ENCODE measurements at places on chromosomes 7 and 10.

DNA sequence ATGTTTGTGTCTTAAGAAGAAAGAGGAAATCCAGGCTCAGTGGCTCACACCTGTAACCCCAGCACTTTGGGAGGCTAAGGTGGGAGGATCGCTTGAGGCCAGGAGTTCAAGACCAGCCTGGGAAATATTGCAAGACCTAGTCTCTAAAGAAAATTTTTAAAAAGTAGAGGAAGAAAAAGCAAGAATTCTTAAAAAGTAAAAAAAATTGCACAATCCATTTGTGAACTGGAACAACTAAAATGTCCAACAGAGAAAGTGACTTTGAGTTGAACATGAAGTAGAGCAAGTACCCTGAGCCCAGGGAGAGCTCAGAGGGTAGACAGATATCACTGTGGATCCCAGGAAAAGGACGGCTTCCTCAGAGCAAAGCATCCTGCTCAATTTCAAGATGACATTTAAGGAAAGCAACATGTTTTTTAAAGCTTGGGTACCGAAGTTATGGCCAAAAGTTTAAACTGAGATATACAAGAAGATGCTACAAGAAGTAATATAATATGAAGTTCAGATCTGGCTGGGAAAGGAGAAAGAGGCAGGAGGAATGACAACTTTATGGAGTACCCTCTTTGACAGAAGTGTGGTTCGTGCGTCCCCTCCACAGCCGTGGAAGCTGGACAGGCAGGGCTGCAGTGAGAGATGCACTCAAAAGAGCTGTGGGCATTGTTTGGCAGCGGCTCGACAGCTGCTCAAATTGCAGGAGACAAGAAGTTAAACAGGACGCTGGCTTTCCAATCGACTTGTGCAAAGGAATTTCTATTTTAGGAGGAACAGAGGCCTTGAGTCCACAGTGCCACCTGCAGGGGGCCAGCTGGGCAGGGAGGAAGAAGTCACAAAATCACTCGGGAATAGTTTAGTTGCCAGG lies 201.3 kb downstream of the JCAD start:
- no peak for DNase-seq

GRCh38 chr7:23055582-23056178 lies 41.8 kb upstream of the HYCC1 start:
- DNase-seq: peak; percentile 31

DNA sequence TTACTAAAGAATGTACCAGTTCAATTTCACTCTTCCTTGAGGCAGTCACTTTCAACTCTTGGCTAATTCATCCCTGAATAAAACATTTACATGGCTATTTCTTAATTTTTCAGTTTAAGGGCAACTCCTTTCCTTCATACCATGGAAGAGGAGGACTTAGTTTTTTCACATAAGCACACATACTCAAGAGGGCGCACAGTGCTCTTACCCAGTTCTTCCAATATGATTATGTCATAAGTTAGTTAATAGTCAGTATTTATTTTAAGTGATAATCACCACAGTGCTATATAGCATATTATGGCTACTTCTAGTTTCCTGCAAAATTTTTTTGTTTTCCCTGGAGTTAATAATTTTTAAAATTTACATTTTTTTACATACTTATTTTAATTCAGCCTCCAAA lies 58.6 kb downstream of the SND1 start:
- no peak for DNase-seq

DNA sequence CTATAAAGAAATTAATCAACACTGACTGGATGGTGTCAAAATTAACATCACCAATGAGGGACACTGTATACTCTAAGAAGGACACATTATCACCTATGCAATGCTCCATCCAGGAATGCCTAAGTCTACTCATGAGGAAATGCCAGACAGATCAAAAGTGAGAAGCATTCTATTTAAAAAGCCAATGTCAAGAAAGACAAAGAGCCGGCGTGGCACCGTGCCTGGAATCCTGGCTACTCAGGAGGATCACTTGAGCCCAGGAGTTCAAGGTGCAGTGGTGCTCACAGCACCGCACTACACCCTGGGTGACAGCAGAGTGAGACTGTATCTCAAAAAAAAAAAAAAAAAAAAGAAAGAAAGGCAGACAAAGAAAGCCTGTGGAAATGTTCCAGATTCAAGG lies 45.5 kb upstream of the ANAPC16 start:
- no peak for DNase-seq

DNA sequence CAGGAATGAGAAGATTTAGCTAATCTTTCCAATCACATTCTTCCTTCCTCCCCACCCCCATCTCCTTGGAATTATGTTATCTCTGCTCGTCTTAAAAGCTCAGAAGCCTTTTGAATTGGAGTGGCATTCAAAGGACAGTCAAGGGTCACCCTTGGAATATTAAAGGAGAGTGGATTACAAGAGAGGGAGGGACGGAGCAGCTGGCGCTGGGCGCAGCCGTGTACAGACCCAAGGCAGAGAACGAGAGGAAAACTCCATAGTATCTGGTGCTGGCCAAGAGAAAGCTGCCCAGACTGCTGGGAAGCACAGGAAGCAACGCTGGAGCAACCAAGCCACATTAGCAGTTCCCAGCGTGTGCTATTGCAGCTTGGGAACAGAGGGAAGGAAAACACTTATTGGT lies 95.7 kb downstream of the POU6F2 start:
- DNase-seq: no peak

GRCh38 chr7:154928136-154929005 lies 74.6 kb downstream of the PAXIP1 start:
- DNase-seq: peak; percentile 77

DNA sequence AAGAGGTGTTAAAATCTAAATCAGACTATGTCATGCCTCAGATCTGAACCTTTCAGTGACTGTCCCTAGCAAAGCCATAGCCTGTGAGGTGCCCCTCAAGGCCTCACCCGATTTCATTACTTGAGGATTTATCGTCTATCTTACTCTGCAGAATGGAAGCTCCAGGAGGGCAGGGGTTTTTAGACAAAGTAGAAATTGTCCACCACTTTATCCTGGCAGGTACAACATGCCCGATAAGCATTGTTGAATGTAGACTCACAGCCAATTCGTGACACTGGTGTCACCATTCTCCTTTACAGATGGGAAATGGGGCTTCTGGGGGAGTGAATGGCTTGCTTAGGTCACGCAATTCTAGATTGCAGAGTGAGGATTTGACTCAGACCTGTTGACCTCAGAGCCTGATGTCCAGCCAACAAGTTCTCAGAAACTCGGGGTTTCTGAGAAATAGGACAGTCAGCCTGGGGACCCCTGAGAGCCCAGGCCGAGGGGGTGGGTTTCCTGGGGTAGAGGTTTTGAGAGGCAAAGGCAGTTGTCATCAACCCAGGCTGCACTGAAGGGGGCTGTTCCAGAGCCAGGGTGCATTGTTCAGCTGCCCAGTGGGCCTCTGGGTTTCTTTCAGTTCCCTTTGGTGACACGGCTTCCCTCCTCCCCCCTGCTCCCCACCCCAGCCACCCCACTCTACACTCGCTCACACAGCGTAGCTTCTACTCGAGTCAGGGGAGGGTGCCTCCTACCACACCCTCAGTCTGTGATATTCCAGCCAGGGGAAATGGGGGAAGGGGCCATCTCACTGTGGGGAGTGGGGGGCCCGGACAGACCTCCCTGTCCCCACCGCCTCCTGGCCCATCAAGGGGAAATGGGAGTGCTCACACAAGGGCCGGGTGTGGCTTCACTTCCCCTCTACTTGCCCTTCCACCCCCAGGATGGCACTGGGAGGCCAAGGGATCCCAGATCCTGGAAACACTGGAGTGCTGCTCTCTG lies 3.1 kb upstream of the IRF5 start:
- no peak for DNase-seq

DNA sequence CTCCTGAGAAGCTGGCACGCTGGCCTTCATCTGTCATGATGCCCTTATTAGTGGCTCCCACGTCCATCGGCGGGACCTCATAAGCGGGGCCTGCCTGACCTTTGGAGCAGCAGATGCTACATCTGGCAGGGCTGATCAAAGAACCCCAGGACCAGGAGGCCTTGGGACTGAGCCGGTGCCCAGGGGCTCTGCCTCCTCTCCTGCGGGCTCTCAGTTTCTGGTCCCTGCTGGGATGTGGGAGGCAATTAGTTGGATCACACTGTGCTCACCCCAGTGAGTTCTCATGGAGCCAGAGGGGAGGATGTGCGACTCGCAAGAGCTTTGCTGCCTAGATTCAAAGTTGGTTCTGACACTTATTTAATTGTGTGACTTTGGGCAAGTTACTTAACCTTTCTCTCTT lies 28.7 kb upstream of the SFRP5 start:
- no peak for DNase-seq

DNA sequence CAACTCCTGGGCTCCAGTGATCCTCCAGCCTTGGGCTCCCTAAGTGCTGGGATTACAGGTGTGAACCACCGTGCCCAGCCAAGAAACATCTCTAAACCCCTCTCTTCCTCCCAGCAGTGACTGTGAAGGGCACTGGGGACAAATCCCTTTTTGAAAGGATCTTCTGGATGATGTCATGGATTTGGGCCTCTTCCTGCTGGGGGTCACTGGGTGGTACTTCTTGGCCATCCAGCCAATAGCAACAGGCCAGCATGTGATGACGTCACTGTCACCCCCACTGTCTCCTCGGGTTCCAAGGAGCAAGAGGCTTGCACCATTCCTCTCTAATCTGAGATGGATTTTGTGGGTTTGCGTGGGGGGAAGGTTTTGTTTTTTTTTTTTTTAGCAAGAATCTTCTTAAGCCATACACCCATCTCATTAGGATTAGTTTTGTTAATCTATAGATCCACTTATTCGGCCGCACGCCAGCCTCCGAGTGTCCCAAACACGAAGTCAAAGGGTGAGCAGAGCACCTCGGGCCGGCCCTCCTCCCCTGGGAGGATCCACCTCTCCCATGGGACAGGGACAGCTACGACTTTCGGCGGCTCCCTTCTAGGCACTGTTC lies 29.4 kb upstream of the TNRC18 start:
- peak; percentile 59 for DNase-seq

GRCh38 chr7:157016024-157016351 lies 5.5 kb upstream of the MNX1 start:
- DNase-seq: no peak

DNA sequence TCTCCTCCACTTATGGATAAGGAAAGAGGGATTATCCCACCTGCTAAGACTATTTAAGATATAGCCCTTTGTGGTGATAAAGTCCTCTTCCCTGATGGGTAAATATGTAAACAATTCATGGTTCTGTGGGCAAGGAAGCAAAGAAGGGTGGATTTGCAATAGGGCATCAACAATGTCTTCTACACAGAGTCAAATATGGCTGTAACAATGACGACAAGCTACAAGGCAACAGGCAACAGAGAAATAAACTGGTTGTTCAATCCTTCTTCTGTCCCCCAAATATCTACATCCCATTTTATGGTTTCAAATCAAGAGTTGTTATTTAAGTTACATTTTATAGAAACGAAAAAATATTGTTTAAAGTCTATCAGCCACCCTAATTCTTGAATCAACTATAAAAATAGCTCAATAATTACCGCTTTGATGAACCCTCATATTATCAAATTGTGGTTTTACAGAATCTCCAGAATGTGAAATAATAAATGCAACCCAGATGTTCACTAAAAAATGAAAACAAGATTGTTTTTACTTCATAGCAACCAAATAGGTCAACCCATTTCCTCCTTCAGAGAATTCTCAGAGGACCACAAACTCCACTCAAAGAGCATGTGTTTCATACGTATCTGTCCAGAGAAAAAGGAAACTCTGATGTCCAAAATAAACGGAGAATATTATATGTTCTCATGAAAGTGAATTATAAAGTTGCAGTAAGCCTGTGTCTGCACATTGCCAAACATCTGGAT lies 13.8 kb downstream of the CYTH3 start:
- DNase-seq: peak; percentile 85

DNA sequence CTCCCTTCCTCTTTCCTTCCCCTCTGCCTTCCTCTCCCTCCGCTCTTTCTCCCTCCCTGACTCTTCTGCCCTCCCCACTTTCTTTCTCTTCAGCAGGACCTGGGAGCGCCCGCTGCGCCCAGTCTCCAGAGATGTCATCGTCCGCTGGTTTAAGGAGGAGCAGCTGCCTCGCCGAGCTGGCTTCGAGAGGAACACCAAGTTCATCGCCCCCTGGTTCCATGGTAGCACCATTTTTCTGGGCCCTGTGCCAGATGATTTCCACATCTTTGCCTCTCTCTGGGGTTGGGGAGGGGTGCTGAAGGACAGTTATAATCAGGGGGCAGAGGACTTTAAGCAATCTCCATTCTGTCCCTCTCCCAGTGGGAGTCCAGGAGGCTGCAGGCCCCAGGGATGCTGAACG lies 71.6 kb downstream of the SH2D4B start:
- DNase-seq: no peak

- no peak for DNase-seq
Measured at GRCh38 chr7:78792006-78792405, 661.5 kb downstream of the MAGI2 start.

GRCh38 chr10:34151931-34152330 lies 663.2 kb downstream of the PARD3 start:
- no peak for DNase-seq

DNA sequence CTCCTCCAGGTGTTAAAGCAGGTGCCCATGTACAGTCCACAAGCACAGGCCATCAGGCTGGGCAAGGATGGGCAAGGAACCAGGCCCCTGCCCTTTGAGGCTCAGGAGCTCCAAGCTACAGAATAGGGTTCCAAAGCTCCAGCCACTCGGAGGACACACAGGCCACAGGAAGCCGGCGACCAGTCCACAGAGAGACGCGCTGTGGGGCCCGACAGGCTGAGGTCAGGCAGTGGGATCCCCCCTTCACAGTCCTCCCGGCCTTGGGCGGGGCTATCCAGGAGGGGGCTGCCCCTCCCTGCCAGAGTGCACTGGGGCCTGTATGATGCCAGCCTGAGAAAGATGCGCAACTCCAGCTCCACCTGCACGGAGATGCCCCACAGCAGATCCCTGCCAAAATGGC lies 34.0 kb downstream of the MAD1L1 start:
- no peak for DNase-seq

- no peak for DNase-seq
Measured at GRCh38 chr7:16446508-16446907, 19.0 kb downstream of the SOSTDC1 start.

GRCh38 chr7:97381815-97382554 lies 264.5 kb downstream of the SDHAF3 start:
- no peak for DNase-seq

- DNase-seq: peak; percentile 36
Measured at GRCh38 chr10:34854147-34854601, 39.1 kb upstream of the PARD3 start.

- peak; percentile 82 for DNase-seq
Measured at GRCh38 chr7:47610506-47611044, 28.7 kb upstream of the TNS3 start.

DNA sequence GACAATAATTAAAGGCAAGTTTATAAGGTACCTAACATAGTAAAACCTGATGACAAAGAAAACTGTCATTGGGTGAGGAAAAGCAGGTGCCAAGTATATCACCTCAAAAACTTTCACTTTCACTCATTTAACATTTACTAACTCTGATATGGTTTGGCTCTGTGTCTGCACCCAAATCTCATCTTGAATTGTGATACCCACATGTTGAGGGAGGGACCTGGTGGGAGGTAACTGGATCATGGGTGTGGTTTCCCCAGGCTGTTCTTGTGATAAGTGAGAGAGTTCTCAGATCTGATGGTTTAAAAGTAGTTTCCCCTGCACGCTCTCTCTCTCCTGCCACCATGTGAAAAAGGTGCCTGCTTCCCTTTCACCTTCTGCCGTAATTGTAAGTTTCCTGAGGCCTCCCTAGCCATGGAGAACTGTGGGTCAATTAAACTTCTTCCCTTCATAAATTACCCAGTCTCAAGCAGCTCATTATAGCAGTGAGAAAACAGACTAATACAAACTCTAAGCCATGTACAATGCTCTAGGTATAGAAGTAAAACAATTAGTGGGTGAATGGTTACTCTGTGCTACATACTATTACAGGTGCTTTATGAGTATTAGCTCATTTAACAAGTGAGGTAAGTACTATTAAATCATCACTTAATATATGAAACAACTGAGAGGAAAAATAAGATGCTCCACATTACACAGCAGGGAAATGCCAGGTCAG lies 199.0 kb downstream of the CHCHD3 start:
- no peak for DNase-seq
